Right kidney (tissue), 9 donors: ENCODE measurements at places on chromosomes 5 and 9.

- DNase-seq = no peak
Measured at GRCh38 chr9:26516773-26517343, 375.7 kb downstream of the CAAP1 start.

- no peak for DNase-seq
Measured at GRCh38 chr9:124122321-124122720, 110.8 kb downstream of the LHX2 start.

- DNase-seq = no peak
Measured at GRCh38 chr9:80467632-80468031, 895.9 kb downstream of the TLE4 start.

DNA sequence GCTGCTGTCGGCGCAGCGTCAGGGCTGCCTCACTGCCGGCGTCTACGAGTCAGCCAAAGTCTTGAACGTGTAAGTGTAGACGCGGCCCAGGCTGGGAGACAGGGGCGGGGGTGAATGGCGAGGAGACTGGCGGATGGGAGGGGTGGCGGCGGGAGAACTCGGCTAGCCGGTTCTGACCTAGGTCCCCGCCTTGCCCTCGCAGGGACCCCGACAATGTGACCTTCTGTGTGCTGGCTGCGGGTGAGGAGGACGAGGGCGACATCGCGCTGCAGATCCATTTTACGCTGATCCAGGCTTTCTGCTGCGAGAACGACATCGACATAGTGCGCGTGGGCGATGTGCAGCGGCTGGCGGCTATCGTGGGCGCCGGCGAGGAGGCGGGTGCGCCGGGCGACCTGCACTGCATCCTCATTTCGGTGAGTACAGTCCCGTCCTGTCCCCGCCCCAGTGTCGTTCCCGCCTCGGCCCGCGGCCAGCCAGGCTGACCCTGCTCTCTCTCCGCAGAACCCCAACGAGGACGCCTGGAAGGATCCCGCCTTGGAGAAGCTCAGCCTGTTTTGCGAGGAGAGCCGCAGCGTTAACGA, 745 bp downstream of the GADD45G start:
- DNase-seq = peak; percentile 78

GRCh38 chr5:72584466-72584865, 77.3 kb upstream of the ZNF366 start:
- DNase-seq = no peak

DNA sequence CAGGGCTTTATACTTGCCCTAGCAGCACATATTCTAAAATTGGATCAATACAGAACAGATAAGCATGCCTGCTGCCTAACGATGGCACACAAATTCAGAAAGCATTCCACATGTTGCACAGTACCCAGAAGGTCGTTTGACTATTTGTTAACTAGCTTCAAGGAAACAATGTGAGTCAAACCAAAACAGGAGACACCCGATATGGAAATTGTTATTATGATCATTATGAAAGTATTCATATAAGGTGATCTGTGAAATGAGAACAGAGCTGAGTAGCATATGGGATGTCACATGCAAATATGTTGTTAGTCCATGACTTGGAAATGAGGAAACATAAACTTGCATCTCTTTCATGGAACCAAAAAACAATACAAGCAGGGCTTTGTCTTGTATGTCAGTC, 56.3 kb upstream of the BICD2 start:
- DNase-seq = no peak

DNA sequence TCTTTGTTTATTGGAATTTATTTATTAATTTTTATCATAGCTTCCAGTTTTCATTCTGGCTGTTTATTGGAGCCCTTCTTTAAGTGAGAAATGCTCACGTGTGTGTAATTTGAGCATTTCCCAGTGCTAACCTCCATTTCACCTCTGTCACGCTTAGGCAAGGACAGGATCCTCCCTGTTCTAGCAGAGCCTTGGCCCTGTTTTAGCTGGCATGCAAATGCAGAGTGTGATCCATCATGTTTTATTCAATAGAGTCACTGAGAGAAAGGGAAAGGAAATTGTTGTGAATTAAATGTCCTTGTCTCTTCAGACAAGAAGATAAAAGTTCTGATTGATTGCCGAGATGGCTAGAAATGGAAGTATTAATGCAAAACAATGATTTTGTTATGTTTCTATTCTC, 137.3 kb upstream of the ACO1 start:
- DNase-seq = peak; percentile 5

- DNase-seq = no peak
Measured at GRCh38 chr5:2017540-2018389, 135.0 kb upstream of the IRX4 start.

GRCh38 chr5:42606464-42606869, 150.2 kb upstream of the CCDC152 start:
- DNase-seq = no peak

- no peak for DNase-seq
Measured at GRCh38 chr5:142830241-142831008, 60.2 kb downstream of the ARHGAP26 start.

DNA sequence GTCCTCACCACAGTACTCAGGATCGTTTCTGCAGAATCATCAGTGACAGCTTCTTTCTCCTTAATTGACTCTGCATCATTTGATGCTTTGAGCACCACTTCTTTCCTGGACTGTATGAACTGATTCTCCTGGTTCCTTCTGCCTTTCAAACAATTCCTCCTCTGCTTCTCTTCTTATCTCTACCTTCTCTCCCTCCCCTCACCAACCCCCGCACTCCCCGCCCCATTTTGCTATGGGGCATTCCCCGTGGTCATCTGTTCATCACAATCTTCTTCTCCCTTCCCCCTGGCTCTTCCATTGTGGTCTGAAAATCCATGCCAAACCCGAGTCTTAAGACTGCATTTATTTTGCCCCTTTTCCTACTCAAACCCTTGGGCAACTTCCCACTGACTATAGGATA, 57.9 kb downstream of the FAM78A start:
- DNase-seq = no peak

GRCh38 chr9:37927132-37927531, 23.2 kb upstream of the SLC25A51 start:
- DNase-seq = no peak

DNA sequence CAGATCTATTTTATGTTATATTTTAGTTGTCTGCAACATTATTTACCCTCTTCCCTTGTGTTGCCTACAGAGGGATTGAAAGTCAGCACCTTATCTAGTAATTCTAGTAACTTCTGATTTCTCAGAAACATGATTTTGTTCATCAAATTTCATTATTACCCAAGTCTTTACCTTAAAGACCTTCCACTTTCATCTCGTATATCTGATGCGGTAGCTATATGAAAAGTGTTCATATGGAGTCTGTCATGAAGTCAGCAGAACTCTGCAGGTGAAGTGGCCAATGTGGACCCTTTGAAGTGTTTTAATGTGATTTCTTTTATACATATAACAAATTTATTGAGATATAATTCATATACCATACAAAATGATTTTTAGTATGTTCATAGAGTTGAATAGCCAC, 40.0 kb downstream of the SLC44A1 start:
- DNase-seq = no peak

DNA sequence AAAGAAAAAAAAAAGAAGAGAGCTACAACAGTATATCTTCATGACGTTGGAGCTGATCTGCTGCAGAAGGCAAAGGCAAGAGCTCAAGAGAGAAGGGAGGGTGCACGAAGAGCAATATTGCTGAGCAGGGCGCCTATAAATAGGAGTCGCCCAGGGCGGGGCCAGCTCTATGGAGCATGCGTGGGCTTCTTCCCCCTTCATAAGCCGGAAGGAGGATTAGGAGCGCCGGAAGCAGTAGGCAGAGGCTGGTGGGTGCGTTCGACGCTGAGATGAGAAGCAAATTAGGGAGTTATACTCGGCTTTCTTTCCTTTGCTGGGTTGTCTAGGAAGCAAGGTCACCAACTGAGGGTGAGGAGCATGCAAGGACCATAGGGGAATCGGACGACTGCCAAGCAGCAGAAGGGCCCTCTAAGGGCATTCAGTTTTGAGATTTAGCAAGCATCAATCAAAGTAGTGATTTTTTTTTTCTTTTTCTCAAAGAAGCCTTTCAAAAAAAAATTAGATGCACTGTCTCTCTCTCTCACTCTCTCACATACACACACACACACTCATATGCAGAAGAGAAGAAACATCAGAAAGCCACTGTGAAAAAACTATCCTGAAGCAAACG, 496.7 kb downstream of the ENC1 start:
- no peak for DNase-seq

DNA sequence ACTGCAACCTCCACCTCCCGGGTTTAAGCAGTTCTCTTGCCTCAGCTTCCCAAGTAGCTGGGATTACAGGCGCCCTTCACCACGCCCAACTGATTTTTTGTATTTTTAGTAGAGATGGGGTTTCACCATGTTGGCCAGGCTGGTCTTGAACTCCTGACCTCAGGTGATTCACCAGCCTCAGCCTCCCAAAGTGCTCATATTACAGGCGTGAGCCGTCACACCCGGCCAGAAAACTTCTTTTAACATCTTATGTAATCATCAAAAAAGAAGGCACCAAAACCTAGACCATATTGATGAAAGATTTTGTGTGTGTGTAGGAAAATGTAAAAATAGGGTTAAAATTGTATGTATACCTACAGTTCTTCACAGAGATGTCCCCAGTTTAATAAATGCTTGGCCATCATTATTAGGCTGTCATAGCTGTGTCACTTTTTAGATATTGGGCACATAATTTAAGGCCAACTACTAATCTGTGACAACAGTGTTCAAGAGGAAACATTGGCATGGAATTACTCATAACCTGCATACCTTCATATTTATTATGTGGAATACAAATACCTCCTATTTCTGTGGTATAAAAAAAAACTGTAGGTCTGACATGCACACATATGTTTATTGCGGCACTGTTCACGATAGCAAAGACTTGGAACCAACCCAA, 44.4 kb downstream of the RAD50 start:
- no peak for DNase-seq

GRCh38 chr9:35712762-35713400, 19.1 kb downstream of the TLN1 start:
- DNase-seq = no peak

GRCh38 chr5:91266184-91266705, 116.9 kb downstream of the ARRDC3 start:
- no peak for DNase-seq

DNA sequence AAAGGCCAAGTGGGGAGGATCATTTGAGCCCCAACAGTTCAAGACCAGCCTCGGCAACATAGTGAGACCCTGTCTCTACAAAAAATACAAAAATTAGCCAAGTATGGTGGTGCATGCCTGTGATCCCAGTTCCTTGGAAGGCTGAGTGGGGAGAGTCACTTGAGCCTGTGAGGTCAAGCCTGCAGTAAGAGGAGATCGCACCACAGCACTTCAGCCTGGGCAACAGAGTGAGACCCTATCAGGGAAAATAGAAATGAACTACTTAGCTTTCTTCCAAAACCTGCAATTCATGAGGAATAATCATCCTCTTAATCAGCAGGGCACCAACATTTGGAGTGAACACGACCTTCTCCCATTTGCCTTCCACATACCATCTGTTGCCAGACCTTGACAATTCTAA, 96.1 kb downstream of the OR2K2 start:
- DNase-seq = no peak

GRCh38 chr9:114924327-114924726, 6.1 kb downstream of the TNFSF8 start:
- DNase-seq = no peak

GRCh38 chr5:109844695-109845094, 155.0 kb downstream of the MAN2A1 start:
- DNase-seq = no peak

DNA sequence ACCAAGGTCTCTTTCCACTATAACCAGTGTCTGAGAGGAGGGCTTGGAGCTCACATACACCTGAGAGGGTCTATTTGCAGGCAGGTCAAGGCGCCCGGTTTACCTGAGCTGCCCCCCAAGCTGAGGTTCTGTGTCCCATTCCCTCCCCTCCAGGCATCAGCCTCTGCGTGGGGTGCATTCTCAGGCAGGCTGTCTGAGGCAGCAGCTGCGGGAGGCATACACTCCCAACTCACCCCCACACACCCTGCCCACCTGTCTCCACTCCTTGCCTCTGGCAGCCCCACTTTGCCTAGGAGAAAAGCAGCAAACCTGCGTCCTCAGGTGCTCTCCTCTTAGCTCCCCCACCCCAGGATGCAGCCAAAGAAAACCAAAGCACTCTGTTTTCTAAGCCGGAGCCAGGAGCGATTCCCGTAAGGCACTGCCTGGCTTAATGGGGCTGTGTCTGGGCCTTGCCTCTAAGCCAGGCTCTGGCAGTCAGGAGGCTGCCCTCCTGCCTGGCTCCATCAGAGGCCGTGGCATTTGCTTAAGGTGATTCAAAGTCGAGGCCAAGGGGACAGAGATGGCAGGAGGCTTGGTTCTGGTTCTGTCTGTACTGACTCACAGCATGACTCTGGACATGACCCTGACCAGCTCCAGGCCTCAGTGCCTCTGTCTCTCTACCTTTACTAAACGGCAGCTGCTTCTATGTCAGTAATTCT, 139.2 kb upstream of the TRIM32 start:
- DNase-seq = no peak

DNA sequence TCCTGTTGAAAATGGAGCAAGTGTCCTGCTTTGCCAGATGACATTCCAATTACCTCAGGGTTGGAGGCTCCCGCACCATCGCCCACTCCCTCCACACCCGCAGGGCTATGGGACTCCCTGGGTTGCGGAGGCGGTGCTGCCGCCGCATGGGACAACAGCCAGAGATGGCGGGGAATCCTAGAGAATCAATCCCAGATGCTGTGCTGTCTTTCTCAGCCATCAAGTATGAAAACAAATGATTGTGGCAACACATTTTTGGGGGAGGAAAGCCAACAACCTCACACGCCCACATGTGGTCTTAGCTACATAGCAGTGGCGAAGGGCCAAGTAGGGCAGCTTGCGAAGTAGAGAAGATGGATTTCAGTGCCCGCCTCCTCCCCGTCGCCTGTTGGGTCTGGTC, 46.7 kb downstream of the IL31RA start:
- DNase-seq = no peak

DNA sequence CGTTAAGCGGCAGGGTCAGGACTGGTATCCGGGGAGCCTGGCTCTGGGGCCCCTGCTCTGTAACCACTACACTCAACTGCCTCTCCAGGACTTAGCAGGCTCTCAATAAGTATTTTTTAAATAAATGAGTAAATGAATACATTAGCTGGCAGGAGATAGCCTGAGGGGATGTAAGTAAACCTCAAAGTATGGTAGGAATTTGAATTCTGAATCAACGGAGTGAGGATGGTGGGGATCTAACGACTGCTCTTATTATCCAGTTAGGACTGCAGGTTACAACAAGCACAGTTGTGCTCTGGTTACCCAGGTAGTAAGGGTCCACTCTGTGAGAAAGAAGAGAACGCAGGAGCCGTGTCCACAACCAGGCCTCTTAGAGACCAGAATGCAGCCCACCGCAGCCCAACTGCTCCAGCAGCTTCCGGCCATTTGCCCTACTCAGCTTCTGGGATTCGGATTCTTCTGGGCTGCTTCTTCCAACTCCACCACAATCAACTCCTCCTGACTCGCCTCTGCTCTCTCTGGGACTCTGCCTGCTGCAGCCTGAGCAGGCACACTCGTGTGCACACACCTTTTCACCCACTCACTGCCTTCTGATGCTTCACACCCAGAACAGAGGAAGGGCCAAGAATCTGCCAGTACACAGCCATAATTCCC, 52.6 kb downstream of the MED27 start:
- DNase-seq = no peak

DNA sequence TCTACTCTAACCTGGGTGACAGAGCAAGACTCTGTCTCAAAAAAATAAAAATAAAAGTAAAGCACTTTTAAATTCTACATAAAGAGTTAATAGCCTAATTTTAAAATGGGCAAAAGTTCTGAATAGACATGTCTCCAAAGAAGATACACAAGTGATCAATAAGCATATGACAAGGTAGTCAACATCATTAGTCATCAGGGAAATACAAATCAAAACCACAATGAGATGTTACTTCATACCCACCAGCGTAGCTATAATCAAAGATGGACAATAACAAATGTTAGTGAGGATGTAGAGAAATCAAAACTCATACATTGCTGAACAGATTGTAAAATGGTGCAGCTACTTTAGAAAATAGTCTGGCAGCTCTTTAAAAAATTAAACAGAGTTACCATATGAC, 64.1 kb downstream of the IQGAP2 start:
- no peak for DNase-seq
